ENCODE measurements at places on chromosomes 11 and 22.

DNA sequence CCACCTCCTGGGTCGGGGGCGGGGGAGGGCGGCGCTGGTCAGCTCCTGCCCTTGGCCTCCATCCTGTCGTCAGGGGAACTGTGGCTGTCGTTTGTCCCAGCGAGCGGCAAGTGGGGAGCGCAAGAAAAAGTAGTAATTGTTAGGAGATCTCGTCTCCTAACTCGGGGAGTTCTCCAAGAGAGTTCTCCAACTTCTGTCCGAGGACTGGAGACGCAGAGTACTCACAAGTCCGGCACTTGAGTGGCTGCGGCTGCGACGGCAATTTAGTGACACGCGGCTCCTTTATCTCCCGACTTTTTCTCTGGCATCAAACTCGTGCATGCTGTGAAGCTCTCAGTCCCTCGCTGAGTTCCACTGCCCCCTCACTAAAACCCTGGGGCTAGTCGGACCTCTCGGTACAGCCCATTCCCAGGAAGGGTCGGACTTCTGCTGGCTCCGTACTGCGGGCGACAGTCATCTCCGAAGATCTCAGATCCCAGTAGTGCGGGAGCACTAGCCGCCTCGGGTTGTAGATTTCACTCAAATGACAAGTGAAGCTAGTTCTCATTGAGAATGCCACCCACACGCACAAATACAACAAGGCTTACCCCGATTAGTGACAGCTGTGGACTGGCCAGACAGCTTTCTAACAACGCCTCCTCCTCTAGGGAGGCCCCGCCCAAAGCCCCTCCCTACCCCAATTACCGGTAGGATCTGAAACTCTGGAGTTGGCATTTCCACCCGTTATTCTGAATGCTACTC is at the start of gene PGR:
Gene PGR, minus strand, starts transcription at position 611 of the 741 bp plus-strand sequence. CDS start 743 bp downstream, outside the sequence.
- no peak for DNase-seq

DNA sequence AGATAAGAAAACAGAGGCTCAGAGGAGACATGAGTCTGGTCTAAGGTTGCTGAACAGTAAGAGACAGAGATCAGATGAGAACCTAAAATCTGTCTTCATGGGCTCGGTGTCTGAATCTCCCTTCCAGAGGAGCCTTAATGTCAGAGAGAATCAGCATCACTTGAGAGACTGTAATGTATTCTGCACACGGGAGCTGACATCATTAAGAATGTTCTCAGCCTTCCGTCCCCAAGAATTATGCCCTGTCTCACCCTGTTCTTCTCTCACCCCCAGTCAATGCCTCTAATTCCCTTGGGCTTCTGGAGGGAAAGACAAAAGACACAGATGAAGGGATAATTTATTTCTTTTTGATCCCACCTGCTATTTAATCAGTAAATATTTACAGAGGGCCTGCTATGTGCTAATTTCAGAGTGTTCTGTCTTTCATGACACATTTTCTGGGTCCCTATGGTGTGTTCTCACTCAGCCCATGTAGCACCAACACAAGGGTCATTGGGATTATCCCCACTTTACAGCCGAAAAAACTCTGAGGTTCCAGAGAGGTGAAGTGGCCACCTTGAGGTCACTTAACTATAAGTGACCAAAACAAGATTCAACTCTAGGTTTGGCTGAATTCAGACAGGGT is 61.8 kb downstream of the CD82 start:
- DNase-seq = no peak

GRCh38 chr11:78298291-78298771 is 109.6 kb downstream of the USP35 start:
- DNase-seq = no peak

DNA sequence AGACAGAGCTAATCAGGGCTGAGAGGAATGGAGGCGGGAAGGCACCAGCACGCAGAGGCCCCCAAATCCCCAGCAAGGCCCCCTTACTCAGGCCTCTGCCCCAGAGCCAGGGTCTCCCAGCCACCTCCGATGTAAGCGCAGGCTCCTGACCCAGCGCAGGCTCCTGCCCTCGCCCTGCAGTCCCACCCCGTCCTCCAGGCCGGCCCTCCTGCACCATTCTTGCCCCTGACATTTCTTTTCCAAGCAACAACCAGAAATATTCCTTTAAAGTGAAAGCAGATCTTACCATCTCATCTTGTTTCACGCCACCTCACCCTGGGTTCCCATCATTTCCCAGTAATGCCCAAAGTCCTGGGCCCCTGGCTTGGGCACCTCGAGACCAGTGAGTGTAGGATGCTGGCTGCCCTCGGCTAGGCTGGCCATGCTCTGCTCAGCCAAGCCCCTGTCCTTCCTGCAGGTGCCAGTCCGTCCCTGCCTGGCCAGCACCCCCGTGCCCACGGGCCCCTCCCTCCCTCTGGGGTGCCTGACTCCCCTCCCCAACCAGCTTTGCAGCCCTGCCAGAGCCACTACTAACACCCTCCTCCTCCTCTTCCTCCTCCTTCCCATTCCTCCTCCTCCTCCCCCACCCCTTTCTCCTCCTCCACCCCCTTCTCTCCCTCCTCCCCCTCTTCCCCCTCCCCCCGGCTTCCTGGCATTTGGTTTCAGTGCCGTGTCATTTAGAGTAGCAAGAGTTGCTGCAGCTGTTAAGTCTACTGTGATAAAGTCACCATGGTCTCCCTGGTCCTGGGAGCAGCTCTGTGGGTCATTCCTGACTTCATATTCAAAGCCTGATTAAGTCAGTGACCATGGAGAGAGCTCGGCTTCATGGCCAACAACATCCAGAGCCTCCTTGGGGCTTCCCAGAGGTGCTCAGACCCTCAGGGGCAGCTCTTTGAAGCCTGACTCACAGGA is 78.7 kb downstream of the PIWIL3 start:
- no peak for DNase-seq

DNA sequence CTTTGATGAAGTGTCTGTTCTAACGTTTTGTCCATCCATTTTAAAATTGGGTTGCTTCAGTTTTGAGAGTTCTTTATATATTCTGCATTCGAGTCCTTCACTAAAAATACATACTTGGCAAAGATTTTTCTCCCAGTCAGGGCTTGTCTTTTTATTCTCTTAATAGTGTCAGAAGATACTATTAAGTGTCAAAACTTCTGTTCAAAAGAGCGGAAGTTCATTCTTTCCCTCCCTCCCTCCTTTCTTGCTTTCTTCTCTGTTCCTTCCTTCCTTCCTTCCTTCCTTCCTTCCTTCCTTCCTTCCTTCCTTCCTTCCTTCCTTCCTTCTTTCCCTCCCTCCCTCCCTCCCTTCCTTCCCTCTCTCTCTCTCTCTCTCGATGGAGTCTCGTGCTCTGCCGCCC is 7.6 kb upstream of the MUC6 start:
- DNase-seq = no peak

GRCh38 chr11:79466411-79466810 is 25.6 kb upstream of the TENM4 start:
- DNase-seq = no peak

- no peak for DNase-seq
Measured at GRCh38 chr11:75162954-75163353, 12.0 kb downstream of the SLCO2B1 start.

- DNase-seq = no peak
Measured at GRCh38 chr11:70845591-70846041, 406.8 kb downstream of the SHANK2 start.

- DNase-seq = no peak
Measured at GRCh38 chr11:58994171-58994570, 54.9 kb downstream of the GLYATL1 start.

GRCh38 chr11:35629914-35630313 is 11.7 kb downstream of the FJX1 start:
- no peak for DNase-seq

DNA sequence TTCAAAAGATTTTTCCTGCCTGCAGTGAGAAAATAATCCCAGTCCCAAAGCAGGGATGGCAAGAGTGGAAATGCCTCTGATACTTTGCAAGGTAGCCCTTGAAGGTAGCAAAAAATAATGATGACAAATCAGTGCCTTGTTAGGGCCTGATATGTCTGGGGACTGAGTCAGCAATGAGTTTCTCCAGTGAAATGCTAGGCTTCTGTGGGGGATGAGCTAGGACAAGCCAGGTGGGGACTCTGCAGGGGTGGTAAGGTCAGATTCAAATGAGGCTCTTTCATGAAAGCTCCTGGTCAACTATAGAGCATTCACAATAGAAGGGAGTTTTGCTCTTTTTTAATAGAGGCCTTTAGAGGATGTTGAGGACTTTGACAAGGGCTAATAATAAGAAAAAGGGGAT is 77.7 kb downstream of the ME3 start:
- no peak for DNase-seq

GRCh38 chr11:57178334-57178733 is 3.4 kb upstream of the LRRC55 start:
- no peak for DNase-seq

DNA sequence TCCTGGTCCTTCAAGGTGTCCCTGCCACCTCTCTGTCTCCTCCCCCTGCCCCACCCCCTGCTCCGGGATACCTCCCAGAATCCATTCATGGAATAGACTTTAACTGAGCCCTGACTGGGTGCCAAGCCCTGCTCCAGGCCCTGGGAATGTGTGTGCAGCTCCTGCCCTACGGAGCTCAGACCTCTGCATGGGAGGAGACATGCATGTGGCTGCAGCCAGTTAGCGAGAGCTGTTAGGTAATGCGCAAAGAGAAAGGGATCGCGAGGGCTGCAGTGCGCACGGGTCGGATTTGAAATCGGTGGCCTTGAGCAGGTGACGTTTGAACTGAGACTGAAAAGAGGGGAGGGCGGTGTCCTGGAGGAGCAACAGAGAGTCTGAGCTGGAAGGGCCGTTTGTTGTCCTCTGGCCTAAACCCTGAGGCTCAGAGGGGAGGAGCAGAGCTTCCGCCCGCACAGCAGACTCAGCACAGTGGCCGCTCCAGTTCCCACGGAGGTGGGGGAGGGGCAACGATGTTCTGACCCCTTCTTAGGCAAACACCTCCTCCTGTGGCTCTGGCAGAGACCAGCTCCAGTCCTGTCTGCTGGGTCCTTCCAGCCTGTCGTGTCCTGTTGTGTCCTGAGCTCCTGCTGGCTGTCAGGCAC is 19.8 kb upstream of the LRRC10B start:
- DNase-seq = no peak

GRCh38 chr11:117199053-117199915 is at the start of gene TAGLN:
Gene TAGLN, plus strand, starts transcription at chr11:117199370. Its CDS starts 3,644 bp downstream, at chr11:117203014.
- no peak for DNase-seq

GRCh38 chr11:67016550-67016949 is 6.4 kb upstream of the SYT12 start:
- no peak for DNase-seq

DNA sequence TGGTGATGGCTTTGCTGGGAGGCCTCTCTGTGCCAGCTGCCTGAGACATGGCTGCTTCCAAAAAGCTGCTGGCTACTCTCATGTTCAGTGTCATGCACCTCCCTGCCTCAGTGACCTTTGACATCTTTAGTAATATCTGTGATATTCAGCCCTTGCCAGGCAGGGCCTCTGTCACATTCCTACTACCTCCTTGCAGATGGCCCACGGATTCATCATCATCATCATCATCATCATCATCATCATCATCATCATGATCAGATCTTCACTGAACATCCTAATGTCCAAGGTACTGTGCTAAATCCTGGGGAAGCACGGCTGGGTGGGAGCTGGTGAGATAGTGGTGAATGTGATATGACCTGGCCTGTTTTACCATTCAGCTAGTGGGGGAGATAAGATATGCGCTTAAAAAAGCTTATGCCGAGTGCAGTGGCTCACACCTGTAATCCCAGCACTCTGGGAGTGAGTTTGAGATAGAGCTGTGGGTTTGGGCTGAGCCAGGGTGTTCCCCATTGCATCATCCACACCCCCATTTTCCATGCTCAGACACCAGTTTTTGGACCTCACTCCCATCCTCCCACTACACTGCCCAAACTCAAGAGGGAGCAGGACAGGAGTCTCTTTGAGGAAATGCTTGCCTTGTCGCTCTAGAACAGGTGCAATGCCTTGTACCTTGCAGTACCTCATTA is 17.1 kb upstream of the TMPRSS13 start:
- no peak for DNase-seq

DNA sequence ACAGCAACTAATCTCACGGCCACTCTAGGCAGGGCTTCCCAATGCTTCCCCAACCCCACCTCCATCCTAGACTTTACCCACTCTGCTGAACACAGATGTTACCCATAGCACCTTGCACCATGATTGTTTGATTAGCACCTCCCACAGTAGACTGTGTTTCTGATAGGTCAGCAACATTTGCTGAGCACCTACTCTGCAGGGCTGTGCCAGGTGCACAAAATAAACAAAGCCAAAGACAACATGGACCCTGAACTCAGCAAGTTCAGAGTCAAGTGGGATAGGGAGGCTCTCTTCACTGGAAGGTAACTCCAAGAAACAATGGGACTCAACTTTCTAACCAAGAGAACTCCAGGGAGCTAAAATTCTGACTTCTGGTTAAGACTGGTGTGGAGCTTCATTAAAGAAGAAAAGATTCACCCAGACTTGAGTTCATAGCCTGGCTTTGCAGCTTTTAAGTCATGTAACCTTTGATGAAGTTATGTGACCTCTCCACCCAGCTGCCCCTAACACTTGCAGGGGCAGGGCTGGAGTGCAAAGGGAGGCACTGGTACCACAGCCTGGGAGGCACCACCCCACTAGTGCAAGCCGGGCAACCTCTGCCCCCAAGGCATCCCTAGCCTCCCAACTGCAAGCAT is 6.7 kb upstream of the RTN4RL2 start:
- no peak for DNase-seq

- DNase-seq = no peak
Measured at GRCh38 chr11:18731949-18732821, 6.2 kb upstream of the IGSF22 start.

DNA sequence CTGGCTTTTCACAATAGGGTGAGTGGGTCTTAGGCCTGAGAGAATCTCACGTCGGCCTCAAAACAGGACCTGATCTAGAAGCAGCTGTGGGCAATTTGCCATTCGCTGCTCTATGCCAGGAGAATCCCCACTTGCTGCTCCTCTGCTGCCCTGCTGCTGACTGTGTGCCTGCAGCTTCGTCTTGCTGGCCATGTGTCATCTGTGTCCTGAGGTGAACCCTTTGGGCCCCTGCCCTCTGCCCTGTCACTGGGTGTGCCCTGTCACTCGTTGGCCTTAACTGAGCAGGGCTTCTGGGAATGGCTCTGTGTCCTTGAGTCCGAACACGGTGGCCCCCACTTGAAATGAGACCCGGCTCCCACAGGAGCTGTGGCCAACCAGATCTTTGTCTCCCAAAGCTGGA is 6.2 kb downstream of the NAA40 start:
- no peak for DNase-seq

- DNase-seq = no peak
Measured at GRCh38 chr11:12214751-12215150, 104.4 kb downstream of the MICAL2 start.

DNA sequence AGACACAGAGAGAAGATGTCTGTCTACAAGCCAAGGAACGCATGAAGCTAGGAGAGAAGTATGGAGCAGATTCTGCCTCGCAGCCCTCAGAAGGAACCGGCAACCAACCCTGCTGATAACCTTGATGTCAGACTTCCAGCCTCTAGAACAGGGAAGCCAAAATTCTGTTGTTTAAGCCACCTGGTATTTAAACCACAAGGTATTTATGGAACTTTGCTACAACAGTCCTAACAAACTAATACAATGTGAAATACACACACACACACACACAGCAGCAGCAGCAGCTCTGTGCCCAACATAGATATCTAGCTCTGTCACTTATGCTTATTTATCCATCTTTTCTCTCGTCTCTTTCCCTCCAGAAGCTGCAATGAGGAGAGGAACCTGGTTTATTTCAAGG is 400.0 kb downstream of the ETS1 start:
- no peak for DNase-seq

GRCh38 chr22:25067851-25068421 is 115.4 kb downstream of the KIAA1671 start:
- no peak for DNase-seq
